ENCODE measurements at places on chromosomes 3 and 15.

DNA sequence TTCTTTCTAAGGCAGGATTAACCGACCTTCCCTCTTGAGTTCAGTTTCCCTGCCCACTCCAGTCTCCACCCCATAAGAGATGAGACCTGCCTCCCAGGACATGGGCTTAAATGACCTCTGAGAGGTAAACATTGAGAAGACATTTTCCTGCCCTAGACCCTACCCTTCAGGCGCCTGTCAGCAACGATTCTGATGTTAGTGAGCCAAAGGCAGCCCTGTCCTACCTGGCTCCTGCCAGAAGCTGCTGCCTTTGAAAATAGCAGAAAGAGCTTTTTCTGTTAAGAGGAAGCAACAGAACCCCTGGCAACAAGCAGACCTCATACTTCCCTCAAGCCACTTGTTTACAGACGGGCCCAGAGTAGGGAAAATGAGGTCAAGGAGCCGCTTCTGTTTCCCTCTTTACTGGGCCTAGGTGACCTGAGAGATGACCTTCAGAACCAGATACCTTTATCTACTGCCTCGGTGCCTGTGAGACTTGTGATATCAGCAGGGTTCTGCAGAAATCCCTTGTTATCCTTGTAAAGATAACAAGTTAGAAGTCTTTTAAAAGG, 52.0 kb downstream of the CD200R1L start:
- no peak for DNase-seq

GRCh38 chr3:195044411-195044810, 226.5 kb downstream of the XXYLT1 start:
- DNase-seq = no peak

DNA sequence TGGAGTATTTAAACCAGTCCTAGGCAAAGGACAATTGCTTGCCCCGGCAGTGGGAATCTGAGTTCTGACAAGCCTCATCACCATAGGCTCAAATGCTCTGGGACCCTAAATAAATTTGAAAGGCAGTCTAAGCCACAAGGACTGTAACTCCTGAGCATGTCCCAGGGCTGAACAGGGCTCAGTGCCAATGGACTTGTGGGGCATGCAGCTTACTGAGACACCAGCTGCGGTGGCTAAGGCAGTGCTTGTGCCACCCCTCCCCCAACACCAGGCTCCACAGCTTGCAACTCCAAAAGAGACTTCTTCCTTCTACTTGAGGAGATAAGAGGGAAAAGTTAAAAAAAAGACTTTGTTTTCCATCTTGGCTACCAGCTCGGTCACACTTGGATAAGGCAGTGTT, 289.7 kb upstream of the DCBLD2 start:
- DNase-seq = no peak

- DNase-seq = no peak
These were observed 18.3 kb downstream of the MSL2 start for GRCh38 chr3:136177876-136178275.

DNA sequence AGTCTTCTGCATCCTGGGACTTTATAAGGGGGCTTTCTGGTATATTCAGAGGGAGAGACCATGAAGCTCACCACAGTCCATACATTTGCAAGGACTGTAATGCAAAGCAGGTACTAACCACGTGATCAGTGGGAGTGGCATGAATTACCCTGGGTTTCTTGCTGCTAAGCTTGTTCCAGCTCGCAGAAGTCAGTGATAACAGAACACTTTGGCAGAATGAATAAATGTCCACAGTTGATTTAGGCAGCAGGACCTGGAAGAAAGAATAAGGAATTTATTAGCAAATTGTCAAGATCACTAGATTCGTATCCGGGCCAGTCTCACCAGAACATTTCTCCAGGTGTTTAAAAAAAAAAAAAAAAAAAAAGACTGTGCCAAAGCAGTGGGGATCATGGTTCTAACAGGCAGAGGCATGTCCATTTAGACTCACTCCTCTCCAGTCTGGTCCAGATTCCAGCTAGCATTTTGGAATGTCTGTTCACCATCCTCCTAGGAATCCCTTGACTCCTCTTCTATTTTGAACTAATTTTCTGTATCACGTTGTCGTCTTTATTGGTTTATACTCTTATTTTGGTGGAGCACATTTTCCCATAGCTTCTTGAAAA, 24.5 kb downstream of the HHLA2 start:
- no peak for DNase-seq

- no peak for DNase-seq
These were observed 74.0 kb upstream of the RARB start for GRCh38 chr3:25354071-25354470.

DNA sequence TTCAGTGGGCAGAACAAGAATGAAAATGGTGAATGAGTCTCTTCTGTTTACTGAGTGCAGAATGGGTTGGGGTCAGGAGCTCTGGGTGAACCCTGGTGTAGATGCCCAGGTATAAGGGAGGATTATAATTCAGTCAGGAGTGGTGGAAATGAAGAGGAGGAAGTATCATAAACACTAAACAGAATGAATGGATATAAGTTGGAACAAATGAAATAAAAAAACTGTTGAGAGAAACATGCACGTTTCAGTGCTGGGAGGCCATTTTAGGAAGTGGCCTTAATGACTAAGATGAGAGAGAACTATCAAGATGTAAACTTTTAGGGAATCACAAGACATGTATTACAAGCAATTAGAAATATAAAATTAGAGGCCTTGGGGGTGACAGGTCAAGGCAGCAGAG, 32.8 kb upstream of the LEKR1 start:
- DNase-seq = no peak

DNA sequence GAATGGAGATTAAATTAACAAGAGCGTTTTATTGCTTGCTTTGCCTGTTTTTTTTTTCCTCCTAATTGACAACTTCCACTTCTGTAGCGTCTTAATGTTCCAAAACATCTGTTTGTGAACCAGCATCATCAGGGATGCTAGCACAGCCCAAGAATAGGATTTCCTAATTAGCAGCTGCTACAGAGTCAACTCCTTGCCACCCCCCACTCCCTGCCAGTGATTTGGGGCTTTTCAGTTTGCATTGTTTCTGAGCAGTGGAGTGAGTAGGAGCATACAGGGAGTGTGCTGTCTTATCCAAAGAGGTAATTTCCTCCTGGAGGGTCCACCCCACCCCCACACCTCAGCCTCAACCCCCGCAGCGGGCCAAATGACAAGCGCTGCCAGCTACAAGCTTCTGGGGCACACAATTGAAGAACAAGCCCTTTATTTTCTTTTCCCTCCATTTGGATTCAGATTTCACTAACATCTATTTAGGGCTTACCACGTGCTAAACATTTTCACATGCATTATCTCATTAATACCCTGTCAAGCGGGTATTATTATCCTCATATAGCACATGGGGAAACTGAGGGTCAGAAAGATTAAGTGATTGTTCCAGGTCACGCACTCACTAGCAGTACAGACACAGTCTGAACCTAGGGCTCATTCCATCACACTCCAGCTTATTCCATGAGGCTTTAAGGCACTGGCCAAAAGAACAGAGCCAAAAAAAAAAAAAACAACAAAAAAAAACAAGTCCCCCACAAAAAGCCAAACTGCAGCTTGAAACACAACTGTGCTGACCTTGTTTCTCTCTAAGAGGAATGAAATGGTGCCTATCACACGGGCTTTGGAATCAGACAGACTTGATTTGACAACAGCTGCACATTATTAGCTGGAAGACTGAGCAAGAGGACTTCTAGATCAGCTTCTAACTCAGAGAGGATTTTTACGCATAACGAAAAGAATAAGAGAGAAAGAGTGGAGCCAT, 16.4 kb downstream of the HEG1 start:
- DNase-seq = no peak

GRCh38 chr15:35522061-35522460, 23.9 kb downstream of the DPH6 start:
- no peak for DNase-seq

GRCh38 chr3:188832961-188833721, 338.6 kb upstream of the TPRG1 start:
- DNase-seq = no peak

DNA sequence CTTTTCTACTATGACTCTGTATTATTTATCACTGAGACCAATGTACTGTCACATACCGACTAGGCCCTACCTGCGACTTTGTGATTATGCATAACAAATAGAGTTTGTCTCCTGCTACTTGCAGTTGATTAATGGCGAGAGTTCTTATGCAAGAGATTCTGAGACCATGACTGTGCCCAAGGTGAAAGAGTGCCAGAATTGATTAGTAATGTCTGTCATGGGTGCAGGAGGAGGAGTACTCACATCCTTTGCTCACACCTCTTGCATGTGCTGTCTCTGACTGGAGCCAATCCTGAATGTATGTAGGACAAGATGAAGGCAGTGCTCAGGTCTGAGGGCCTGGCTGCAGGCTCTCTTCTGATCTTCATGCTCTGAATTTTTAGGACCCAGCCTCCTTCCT, 260.7 kb downstream of the THSD4 start:
- no peak for DNase-seq

- DNase-seq = no peak
These were observed 130.8 kb upstream of the SLC2A2 start for GRCh38 chr3:171157286-171157685.

GRCh38 chr3:105022813-105023212, 343.9 kb upstream of the ALCAM start:
- no peak for DNase-seq

- no peak for DNase-seq
These were observed 3.3 kb downstream of the WNT7A start for GRCh38 chr3:13876451-13877100.

DNA sequence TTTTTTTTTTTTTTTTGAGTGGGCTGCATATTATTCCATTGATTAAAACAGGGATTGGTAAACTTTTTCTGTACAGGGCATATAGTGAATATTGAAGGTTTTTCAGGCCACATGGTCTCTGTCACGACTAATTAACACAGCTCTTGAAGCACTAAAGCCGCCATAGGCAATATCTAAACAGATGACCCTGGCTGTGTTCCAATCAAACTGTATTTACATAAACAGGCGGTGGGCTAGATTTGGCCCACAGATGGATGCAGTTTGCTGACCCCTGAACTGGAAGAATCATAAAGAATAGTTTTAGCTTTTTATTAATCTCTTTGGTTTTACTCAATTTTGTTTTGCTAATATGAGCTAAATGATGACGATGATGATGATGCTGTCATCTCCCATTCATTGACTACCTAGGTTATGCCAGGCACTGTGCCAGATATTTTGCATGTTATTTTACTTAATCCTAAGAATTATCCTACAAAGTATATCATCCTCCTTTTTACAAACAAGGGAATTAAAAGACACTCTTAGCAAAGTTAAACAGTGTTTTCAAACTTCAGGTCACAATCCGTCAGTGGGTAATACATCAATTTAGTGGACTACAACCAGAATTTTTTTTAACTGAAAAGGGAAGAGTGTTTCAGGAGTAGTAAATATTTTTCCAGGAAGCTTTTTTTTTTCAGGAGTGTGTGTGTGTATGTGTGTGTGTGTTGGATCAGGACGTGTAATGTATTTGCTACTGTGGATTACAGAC, 54.3 kb downstream of the LMCD1 start:
- DNase-seq = no peak

DNA sequence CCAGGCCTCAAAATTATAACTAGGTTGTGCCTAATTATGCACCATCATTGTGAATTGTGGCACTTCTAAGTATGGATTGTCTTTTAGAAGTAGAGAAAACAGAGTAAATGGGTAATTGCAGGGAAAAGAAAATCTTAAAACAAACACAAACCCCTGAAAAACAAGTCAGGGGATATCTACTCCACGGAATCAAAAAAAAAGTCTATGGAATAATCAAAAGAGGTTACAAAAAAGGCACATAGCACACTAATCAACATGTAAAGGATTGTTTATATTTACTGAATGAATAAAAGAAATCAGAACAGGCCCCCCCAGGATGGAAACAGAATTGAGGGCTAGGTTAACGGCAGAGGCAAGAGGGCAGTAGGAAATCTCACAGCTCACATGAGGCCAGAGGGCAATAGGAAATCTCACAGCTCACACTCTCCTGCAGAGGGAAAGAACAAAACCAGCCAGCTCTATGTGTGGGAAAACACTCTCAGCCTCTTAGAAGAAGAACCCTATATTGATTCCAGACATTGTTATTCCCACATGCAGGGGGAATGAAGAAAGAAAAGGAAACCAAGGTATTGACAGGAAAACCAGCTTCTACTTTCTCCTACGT, 72.7 kb upstream of the FNDC3B start:
- no peak for DNase-seq

DNA sequence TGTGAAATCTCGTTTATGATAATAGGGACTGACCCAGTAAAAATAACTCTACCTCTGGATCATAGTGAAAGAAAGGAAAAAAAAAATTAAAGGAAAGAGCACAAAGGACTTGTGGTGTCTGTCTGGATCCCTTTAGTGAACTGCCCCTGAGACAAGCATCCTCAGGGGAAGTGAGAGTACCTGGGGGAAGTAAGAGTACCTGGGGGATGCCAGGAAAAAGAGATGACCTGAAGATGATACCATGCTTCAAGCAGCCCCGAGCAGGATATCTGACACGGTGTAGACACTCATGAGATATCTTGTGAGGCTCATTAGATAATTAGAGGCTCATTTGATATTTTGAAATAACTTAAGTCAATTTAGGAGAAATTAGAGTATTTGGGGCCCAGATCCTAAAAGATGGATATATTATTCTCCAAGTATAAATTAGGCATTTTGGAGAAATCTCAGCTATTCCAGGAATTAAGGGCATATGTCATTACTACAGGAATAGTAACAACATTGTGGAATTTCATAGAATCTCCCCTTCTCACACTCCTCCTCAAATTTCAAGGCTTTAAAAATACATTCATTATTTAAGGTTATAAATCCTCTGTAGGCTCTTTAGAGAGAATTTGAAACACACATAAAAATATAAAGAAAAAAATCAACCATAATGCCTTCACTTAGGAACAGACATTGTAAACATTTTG, 36.3 kb upstream of the PSMD6 start:
- no peak for DNase-seq

DNA sequence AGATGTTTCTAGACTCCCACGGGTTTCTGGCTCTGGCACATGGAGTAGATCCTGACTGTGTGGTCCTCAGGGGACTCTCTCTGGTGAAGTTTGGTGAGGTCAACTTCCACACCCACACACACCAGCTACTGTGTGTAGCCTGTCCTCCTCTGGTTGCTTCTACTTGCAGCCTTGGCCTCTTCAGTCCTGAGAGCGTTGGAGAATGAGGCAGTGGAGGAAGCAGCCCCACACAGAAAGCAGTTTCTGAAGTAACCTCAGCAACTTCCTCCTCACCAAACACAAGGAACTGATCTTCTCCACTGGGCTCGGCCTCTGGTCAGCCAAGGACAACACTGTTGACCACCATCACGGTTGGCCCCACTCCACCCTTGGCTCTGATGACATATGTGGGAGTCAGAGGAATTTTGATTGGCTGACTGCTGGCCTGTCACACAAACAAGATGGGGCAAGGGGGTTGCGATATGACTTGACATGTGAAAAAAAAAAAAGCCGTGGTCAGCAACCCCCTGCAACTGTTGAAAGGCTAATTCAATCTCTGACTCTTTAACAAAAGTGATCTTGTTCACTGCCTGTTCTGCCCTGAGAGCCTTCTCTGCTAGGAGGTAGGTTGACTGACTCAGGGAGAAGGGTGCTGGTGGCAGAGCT, 19.6 kb downstream of the CD86 start:
- no peak for DNase-seq

DNA sequence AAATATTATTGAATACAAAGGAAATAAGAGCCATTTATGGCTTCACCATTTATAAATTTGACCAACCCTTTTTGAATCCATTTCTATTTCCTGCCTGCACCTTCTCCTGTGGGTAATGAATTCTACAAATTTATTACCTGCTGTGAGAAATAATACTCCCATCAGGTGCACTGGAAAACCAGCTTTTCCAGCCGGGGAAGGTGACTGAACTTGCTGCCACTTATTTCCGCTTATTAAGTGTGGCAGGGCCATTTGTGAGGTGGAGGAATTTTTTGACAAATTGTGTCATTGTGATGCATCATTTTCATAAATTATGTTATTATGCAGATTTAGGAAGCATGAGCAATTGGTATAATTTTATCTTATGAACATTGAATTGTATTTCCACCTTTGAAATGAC, 151.1 kb downstream of the SQOR start:
- no peak for DNase-seq

All from NCI-H2081 treated with DMSO at 0.1 percent for 48 hours (cell line).